ENCODE measurements at places on chromosomes 16 and 17.
A peak's percentile ranks its signal among the peaks of the same experiment; 100 is the strongest.

DNA sequence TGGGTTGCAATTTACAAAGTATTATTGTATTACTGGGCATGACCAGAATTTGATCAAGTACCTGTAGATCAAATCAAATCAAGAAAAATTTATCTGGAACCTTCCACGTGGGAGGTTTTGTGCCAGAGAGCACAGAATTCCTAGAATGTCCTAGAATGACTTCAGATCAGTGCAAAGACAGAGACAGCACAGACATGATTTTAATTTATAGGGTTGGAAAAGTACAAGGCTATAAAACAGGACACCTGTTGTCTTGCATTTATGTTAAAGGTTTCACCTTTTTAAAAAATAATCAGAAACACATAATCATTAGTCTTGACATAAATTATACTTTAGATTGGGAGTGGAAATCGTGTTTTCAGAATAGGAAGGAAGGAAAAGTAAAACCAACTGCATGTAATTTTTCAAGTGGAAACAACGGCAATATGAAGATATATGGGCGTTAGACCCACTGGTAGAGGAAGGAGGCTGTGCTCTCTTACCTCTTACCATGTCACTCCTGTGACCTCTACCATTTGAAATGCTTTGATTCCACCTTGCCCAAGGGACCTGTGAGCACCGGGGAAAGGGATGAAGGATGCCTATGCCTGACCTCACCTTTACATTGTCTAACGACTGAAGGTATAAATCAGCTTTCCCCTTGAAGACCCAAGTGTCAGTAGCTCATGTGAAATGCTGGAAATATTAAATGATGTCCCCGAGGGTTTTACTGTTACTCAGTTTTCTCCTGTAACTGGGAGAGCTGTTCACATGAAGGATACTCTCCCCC is 100.4 kb downstream of the SNX11 start:
- DNase-seq: no peak

- DNase-seq: peak; percentile 38
These were observed at the start of gene MOSMO for GRCh38 chr16:22007509-22008214. TSS of gene MOSMO (plus strand) at chr16:22008111. CDS start at chr16:22008302, 191 bp downstream.

- no peak for DNase-seq
These were observed 60.3 kb downstream of the AKAP1 start for GRCh38 chr17:57145347-57145746.

DNA sequence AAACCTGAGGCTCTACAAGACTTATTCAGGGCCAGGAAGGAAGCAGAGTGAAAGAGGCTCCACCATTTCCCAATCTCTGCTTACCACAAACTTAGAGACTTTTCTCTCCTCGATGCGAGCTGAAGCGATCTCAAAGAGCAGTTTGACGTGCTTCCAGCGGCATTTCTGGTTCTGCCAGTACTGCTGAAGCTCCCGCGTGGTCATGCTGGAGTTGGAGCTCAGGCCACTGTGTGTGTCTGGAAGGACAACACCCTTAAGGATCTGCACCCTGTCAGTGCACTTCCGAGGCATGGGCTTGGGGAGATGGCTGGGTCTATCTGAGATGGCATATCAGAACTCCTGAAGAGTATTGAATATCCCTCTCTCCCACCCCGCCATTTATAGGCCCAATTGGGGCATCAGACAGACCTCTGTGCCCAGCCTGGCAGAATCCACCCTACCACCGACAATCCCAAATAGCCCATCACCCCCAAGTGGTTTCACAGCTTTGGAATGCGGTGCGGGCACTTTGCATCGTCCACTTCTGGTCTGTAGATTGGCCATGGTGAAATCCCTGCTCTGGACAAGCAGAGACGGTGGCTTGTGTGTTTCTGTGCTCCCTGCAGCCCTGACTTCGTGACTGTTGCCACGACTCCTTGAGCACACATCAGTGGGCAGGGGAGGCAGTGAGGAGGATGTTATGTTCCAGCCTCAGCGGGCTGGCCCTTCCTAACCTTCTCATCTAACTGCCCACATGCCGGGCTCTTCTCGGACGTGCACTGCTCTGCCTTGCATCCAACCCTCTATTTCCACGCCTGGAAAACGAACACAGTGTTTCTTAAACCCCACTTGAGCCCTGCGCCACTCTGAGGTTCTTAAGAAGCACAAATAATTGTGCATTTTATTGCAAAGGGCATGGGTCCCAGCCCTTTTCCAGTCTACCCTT is 5.2 kb downstream of the SNX20 start:
- no peak for DNase-seq

DNA sequence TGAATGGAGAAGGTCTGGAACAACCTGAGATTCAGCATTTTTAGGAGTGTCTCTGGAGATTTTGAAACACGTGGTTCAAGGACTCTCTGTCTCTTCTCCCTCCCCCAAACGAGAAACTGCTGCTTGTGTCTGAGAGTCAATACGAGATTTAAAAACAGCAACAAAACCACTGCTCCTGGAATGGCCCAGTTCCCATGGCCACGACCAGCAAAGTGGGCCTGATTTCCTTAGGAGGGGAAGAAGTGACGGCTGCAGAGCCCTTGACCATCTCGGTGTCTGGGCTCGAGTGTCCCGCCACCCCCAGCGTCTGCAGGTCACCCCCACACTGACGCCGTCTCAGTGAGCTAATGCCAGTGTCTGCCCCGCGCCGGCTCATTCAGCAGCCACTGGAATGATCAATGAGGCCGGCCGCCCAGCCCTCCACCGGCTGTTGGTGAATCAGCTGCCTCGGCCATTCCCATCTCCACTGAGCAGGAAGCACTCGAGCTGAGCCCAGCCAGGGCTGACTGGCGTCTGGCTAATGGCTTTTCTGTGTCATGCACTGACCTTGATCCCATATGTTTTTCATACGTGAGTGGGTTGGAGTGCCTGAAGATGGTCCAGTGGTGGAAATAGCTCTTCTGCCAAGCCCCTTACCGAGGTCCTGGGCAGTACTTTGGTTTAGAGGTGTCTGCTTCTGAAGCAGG is 151.8 kb downstream of the PITPNC1 start:
- DNase-seq: no peak

- DNase-seq: no peak
These were observed 4.7 kb upstream of the CNOT1 start for GRCh38 chr16:58634265-58634802.

DNA sequence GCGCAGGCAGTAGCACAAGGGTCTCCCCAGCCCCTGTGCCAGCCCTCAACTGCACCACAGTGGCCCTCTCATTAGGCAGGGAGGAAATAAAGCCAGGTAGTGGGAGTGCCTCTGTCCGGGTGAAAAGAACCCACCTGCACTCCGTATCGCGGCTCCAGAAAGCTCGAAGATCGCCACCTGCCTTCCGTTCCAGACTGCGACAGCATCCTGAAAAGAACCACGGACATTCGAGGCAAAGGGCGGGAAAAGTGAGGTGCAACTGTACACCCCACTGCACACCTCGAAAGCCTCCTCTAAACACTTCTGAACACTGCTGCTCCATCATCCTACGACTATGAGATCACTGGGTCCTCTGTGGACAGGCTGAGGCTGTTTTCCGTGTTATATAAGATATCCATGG is 28.7 kb downstream of the IFT140 start:
- DNase-seq: no peak

GRCh38 chr16:90057738-90058173 is 19.4 kb downstream of the PRDM7 start:
- DNase-seq: no peak

GRCh38 chr16:4788489-4788889 is 344 bp upstream of the SEPTIN12 start:
- DNase-seq: no peak

GRCh38 chr16:86002178-86002900 is 103.4 kb downstream of the IRF8 start:
- no peak for DNase-seq

DNA sequence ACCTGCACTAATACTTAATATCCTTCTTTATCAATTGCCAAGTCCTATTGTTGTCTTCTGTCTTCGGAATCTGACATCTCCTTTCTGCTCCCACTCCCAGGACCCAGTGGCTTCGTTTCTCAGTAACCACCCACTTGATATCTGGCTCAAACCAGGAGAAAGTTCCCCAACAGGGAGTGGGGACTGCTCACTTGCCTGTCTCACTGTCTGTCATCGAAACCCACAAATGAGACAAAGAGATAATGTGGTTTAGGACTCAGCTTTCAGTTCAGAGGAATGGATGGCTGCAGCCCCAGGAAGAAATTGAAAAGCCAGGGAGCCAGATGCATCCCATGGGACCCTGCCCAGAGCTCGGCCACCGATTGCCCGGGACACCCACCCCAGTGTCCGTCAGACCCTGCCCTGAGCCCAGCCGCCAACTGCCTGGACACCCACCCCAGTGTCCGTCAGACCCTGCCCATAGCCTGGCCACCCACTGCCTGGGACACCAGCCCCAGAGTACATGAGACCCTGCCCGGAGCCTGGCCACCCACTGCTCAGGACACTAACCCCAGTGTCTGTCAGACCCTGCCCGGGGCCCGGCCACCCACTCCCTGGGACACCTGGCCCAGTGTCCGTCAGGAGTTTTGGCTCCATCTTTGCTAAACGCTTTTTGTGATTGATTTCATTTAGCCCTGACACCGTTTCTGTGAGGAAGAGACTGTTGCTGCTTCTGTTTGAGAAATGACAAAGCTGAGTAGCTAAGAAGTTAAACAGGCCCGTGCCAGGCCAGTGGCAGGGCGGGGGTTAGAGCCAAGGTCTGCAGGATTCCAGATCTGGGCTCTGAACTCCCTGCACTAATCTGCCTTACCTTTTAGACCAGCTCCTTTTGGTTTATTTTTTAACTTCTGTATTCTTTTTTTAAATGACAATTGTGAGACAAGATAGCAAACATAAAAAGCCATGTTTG is 251.4 kb downstream of the PHKB start:
- DNase-seq: no peak

- no peak for DNase-seq
These were observed 6.8 kb upstream of the MED9 start for GRCh38 chr17:17469996-17470395.

GRCh38 chr17:74037320-74037719 is 166.2 kb upstream of the RPL38 start:
- no peak for DNase-seq

- DNase-seq: no peak
These were observed 1.2 kb downstream of the GALK1 start for GRCh38 chr17:75763613-75764416.

GRCh38 chr16:54067322-54068065 is 219.1 kb downstream of the IRX3 start:
- no peak for DNase-seq

GRCh38 chr17:8123695-8124349 is at the start of gene HES7:
TSS of gene HES7 (minus strand) at chr17:8124106. CDS start at chr17:8124084, 22 bp downstream.
- DNase-seq: no peak

DNA sequence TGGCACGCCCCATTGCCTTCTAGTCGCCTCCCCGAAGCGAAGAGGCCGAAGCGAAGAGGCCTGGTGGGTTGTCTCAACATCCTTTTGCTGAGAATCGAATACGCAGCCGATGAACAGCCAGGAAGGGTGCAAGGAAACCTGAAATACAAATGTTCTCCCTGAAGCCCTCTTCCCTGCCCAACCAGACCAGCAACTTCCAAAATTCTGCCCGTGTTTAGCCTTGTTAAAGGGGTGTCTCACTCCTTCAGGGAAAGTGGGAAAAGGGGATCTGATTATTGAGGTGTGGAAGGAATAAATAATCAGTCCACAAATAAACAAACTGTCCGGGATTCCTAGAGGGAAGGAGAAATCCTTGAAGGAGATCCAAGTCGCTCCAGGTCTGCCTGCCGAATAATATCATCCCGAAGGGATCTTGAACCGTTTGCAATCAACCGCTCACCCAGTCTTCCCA is 1.4 kb upstream of the FOXC2 start:
- DNase-seq: no peak

DNA sequence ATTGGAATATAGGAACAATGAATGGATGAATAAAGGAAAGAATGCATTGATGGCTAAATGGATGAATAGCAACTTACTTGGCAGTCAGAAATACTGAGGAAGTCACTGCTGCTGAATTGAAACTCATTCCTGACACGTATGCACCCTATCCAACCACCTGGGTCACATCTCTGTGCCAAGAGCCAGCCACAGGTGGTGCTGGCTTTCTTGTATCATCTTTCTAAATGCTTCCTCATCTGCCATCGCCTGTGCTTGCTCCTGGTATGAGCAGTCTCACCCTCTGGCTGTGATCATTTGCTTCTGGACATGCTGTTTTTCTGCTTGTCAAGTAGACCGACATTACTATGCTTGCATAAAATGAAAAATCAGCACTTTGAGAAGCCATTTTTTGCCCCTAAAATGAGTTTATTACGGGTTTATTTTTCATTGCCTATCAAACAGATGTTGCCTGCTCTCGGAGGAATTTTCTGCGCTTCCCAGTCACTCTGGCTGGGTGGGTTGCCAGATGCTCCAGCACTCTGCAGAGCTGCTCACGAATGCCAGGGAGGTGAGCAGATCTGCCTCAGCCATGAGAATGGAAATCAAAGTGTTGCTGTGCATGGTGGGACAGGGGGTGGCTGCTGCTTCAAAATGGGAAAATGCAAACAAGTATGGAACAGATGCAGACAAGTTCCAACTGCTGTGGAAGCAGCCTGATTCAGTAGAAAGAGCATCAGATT is 1349.6 kb upstream of the CDH8 start:
- no peak for DNase-seq

DNA sequence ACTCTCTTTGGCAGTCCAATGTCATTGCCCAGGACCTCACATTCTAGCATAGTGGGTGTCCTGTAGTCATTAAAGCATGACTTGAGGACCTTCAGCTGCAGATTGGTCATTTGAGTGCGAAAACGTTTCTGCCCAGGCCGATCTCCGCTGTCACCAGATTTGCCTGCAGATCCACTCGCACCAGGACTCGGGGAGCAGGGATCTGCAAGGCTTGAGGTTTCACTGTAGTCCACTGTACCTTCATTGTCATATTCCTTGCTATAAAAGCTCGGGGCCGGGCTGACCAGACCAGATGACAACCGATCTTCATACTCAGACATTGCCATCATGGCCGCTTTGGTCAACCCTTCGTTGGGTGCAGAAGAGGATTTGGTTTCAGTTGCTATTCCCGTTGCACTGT is 254.2 kb downstream of the ZFHX3 start:
- no peak for DNase-seq

- DNase-seq: no peak
These were observed 2.7 kb downstream of the IGFBP4 start for GRCh38 chr17:40445751-40446468.

DNA sequence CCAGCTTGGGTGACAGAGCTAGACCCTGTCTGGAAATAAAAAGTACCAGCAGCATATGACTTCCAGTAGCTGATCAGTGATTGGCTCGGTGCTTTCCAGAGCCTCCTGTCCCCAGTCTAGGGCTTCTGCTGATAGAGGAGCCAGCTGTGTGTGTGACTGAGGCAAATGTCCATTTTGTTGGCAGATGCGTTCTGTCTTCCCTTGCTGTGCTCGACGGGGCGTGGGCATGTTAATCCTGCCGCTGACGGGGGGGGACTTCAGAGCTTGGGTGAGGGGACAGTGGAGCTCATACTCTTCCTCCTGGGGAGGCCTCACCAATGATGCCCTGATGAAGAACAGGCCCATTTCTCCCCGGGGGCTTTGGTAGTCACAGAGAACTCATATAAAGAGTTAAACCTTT is 14.6 kb downstream of the KCTD2 start:
- DNase-seq: no peak
